ENCODE measurements at places on chromosomes 5 and 9.

DNA sequence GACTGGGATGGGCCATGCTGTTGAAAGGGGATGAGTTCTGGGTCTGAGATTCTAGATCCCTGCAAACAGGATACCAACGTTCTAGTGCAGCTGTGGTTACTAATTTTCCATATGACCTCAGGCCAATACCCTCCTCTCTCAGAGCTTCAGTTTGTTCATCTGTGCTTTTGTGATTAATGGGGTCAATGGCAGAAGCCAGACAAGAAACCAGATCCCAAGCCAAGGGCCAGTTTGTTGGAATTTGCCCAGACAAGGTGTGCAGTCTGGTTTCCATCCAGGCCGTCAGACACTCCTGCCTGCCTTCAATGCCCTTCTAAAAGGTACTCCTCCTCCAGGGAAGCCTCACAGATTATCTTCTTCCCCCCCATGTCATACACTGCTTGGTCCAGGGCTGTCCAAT is 11.4 kb downstream of the MYORG start:
- no peak for DNase-seq

DNA sequence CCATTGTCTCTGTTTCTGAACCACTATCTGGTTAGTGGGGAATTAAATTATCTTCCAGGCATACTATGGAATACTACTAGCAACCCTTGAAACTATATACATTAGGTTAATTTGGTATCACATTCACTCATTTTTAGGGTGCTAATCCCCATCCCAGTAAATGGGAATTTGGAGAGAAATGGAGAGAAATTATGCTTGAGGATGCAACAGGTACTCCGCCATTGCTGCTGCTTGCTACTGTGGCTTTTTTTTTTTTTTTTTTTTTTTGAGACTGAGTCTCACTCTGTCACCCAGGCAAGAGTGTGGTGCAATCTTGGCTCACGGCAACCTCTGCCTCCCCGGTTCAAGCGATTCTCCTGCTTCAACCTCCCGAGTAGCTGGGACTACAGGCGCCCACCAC is 66.1 kb downstream of the AK8 start:
- DNase-seq, result no peak

DNA sequence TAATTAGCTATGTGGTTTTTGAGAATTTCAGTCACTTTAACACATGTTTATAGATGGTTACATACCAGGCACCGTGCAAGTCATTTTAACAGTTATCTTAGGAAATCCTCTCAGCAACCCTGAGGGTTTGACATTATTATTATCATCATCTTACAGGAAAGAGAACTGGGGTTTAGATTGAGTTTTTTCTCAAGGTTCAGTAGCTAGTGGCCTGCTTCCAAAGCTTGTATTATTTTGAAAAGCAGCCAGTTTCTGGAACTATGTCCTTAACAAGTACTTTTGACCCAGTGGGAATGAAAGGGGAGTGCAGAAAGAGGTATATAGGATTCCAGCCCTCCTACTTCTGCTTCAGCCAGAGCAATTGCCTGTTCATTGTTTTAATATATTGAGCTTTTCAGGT is 157.5 kb downstream of the COMMD10 start:
- DNase-seq, result peak; percentile 82

- no peak for DNase-seq
These were observed 25.0 kb upstream of the MRPS30 start for GRCh38 chr5:44783634-44784315.

DNA sequence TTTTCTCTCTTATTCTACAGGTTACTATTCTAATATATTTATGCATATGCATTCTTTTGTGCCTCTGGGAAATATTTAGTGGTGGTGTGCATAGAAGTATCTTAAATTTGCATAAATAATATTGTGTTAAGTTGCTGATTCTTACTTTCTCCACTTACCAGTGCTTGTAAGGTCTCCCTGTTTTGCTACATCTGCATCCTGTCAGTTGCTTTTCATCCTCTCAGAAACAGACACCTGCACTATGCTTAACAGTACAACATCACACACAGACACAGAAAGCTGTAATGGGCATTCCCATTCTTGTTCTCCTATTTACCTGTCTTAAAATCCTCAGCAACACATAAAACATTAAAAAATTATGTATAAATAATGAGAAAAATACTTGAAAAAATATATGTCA is 713.3 kb upstream of the RGMB start:
- no peak for DNase-seq

DNA sequence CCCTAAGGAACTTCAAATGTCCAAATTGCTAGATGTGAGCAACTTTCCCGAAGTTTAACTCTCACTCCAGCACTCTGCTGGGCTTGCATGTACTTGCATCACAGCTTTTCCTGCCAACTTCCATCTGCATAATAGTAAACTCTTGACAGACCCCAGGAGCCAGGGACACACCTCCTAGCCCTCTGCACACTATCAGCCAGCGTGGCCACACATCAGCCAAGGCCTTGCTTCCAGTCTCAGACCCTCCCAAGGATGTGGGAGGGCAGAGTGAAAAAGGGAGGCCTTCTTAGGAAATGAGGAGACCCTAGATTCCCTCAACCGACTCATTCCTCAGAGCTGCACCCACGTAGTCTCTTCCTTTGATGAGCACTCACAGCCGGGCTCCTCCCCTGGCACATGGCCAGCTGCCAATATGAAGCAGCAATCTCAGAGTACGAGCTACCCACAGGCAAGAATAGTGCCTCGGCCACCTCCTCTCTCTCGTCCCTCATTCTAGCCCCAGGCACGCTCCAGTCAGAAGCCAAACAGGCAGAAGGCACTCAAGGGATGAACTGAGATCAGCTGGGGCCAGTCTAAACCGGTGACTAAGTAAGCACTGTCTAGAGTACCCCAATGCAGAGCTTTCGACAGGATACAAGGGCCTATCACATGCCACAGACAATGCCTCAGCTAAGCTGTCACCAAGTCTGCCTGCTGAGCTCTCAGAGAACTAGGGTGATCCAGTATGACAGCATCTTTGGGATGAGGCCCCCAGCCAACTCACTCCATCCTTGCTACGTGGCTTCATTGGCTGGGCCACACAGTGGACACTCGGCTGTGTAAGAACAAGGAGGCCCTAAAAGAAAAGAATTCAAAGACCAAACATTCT is 2.3 kb downstream of the P4HA2 start:
- DNase-seq, result peak; percentile 84

- peak; percentile 31 for DNase-seq
These were observed 68.2 kb upstream of the TNFAIP8 start for GRCh38 chr5:119287547-119288111.
